ENCODE measurements at places on chromosomes 5 and 9.

DNA sequence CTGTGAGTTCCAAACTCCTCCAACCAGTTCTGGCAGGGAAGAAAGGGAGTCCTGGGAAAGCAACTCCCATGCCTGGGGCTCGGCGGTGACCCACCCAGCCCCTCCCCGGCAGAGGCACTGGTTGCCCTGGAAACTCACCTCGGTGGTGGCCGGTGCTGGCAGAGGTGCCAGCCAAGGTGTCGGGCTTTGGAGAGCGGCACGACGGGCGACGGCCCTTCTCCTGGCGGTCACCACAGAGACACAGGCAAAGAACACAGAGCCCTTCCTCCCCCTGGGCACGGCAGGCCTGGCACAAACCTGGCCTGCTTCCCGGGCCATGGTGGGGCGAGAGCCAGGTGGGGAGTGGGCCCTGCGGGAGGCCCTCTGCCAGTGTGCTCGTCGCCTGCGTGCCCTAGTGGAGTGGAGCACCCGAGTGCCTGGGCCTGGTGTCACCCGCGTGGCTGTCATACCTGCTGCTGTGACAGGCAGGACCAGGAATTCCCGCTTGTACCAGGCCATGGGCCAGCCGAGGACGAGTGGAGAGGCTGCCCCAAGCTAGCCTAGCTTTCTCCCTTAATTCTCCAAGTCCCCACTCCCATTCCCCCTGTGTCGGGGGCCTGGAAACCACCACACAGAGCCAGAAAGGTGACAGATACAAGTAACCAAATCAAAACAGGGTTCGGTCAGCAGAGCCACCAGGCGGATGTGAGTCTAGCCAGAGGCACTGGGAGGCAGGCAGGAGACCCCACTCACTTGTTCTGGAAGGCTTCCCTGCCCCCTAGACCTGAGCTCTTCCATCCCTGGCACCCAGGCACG, 8.2 kb upstream of the RALGDS start:
- no peak for DNase-seq

DNA sequence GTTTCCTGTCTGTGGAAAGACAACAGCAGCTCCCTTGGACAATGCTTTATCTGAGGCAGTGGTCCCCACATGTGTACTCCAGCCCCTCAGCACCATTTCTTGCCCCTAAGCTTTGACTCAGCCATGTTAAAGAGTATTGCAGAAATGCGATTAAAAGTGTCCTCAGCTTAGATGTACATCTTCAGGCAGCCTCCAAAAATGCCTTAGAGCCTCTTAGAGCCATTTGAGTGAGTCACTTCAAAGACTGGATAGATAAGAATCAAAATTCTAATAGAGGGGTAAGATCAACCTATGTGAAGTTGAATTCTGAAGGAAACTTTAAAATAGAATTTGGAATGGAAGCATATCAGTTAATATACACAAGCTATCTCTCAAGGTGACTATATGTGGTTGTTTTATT, 296.3 kb downstream of the ADAMTS6 start:
- DNase-seq: no peak

- DNase-seq: no peak
These were observed 88.1 kb downstream of the PCSK1 start for GRCh38 chr5:96344678-96345577.

GRCh38 chr9:35108946-35109575, 6.1 kb upstream of the STOML2 start:
- DNase-seq: no peak

All from stimulated activated CD4-positive, alpha-beta T cell treated with anti-CD3 and anti-CD28 coated beads, Interleukin-12 subunit alpha, Interleukin-12 subunit beta, amount 100 ng/mL, for 24 hours (primary cell).